T-helper 2 cell treated with Interferon-gamma antibody and Interleukin-4, amounts not matched to agents 5 μg/mL and 100 μg/mL, for 36 hours (primary cell): ENCODE measurements at places on chromosomes 11 and 22.

GRCh38 chr11:33772300-33772699 is 2.0 kb downstream of the FBXO3 start:
- DNase-seq: no peak

DNA sequence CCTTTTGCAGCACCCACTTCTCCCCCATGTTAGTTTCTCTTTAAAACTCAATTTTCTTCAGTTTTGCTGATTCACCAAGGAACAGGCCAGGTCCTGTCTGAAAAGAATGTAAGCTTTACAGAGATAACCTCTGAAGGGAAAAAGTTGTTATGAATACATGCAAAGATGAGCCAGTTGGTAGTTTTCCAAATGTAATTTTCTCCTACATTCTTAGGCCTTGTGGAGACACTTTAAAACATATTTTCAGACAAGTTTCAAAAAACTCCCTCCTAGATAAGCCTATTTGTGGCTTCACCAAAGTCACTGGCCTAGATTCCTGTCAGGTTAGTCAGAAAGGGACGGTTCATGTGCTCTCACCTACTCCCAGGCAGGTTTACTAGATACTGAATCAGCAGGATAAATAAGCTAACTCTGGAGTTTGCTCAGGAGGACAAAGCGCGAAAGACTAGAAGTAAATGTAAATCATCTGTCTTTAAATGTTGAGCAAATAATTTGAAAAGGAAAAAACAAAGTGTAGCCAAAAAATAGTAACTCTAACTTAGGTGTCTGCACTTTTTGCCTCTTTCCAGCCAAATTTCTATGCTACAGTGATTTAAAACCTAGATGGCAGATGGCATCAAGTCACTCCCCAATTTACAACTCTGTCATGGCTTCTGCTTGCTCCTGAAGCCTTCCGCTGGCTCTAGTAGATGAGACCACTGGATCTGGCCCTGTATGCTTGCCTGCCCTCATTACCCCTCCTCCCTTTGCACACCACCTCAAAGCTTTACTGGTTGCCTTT is 4.9 kb upstream of the ATP6V1E1 start:
- DNase-seq: no peak

GRCh38 chr11:12354750-12355545 is 22.4 kb upstream of the PARVA start:
- no peak for DNase-seq

GRCh38 chr22:34099278-34099677 is 179.0 kb upstream of the LARGE1 start:
- no peak for DNase-seq

DNA sequence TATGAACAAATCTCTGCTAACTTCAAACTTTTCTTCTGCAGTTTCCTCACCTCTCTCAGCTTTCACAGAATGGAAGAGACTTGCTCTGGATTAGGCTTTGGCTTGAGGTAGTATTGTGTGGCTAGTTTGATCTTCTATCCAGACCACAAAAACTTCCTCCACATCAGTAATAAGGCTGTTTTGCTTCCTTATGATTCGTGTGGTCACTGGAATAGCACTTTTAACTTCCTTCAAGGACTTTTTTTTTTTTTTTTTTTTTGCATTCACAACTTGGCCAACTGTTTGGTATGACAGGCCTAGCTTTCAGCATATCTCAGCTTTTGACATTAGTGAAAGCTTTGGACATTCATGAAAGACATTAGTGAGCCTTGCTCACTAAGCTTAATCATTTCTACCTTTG is 47.5 kb upstream of the LRRC55 start:
- no peak for DNase-seq

- no peak for DNase-seq
Observed at GRCh38 chr22:40040927-40041326, 46.2 kb downstream of the FAM83F start.

GRCh38 chr22:26360169-26360885 is 68.7 kb upstream of the ASPHD2 start:
- DNase-seq: peak; percentile 53

DNA sequence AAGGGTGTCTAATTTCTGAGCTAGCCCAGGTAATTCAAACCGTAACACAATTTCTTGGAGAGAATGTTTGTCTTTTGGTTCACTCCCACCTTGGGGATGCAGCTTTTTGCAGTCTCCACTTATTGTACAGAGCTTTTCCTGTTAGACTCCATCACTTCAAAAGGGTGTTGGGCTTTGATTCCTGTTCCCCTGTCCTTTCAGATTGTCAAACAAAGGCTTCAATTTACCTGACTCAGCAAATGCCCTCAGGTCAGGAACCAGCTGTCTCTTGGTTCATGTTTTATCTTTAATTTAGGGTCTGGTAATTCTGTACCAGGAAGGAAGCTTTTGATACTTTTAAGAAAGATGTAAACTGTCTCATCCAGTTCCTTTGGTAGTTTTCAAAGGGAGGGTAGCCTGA is 880.6 kb downstream of the NTM start:
- no peak for DNase-seq

- no peak for DNase-seq
Observed at GRCh38 chr22:25483931-25484330, 80.5 kb upstream of the GRK3 start.

DNA sequence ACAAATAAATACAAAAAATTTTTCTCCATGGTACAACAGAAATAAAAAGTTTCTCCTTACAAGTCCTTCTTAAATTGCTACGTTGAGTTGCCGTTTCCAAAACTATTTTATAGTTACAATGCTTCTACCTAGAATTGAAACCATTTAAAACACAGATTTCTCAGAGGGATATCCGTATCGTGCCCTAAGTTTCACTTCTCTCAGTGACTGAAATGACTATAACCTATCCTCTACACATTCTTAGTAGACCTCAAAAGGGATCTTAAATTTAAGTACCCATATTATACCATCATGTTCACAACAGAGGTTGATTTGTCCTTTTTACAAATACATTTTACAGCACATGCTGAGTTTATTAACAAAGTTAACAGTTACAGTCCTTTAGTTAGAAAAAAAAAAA is 44.1 kb downstream of the USP28 start:
- DNase-seq: no peak

GRCh38 chr11:25453471-25453870 is 878.5 kb upstream of the ANO3 start:
- no peak for DNase-seq

DNA sequence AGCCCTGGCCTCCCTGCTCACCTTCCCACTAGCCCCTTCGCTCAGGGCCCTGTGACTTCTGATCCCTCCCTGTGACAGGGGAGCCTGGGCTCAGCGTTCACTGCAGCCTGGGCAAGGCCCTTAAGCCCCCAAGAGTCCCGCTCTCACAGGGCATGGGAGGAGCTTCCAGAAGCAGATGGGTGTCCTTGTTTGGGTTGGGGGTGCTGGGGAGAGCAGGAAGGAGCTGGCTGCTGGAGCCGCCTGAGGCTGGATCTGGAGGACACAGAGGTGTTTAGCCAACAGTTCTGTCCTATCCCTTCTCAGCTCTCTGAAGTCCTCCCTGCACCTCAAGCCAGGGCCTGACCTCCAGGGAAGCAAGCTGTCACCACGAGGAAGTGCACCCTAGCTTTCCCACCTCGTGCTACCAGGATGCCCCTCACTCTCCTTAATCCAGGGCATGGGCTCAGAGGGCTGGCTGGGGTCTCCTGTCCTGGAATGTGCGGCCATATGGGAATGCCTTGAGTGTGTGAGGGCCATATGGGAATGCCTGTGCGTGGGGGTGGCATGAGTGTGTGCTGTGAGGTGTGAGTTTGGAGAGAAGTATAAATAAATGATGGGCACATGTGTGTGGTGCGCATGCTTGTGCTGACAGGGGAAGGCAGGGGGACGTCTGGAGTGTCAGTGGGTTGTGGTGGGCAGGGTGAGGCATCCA is 25.0 kb upstream of the TUB start:
- DNase-seq: no peak

DNA sequence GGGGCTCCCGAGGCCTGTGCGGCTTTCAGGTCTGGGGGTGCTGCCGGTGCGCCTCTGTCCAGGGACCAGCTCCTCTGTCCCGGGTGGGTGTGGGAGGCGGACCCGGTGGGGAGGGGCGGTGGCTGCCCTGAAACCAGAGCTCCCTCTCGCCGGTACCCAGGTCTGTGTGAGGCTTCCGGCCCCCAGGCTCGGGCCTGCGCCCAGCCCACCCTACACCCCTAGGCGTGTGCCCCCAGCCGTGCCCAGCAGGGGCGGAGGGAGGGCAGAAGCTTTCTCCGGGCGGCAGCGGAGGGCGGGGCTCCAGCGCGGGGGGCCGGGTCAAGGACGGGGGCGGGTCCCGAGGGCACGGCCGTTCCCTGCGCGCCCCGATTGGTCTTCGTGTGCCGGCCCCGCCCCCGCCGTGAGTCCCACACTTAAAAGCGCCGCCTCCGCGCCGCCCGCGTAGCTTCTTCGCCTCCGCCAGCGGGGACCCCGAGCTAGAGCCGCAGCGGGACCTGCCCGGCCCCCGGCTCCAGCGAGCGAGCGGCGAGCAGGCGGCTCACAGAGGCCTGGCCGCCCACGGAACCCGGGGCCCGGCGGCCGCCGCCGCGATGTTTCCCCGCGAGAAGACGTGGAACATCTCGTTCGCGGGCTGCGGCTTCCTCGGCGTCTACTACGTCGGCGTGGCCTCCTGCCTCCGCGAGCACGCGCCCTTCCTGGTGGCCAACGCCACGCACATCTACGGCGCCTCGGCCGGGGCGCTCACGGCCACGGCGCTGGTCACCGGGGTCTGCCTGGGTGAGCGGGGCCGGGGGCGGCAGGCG is 616 bp downstream of the PNPLA2 start:
- DNase-seq: peak; percentile 87

- no peak for DNase-seq
Observed at GRCh38 chr11:129584316-129584715, 208.7 kb downstream of the BARX2 start.

DNA sequence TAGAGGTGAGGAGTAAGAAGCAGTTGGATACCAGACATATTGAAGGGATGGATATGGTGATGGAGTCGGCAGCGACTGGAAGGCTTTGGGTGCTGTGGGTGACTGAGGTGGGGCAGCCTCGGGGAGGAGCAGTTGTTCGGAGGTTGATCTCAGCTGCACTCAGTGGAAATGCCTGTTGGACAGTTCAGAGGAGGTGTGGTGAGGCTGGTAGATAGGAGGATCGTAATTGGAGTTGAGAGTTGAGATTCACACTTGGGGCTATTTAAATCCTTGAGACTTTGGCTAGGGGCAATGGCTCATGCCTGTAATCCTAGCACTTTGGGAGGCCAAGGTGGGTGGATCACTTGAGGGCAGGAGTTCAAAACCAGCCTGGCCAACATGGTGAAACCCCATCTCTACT is 6.9 kb downstream of the OTUB1 start:
- no peak for DNase-seq

GRCh38 chr22:50243685-50244419 is 971 bp downstream of the TUBGCP6 start:
- DNase-seq: no peak

DNA sequence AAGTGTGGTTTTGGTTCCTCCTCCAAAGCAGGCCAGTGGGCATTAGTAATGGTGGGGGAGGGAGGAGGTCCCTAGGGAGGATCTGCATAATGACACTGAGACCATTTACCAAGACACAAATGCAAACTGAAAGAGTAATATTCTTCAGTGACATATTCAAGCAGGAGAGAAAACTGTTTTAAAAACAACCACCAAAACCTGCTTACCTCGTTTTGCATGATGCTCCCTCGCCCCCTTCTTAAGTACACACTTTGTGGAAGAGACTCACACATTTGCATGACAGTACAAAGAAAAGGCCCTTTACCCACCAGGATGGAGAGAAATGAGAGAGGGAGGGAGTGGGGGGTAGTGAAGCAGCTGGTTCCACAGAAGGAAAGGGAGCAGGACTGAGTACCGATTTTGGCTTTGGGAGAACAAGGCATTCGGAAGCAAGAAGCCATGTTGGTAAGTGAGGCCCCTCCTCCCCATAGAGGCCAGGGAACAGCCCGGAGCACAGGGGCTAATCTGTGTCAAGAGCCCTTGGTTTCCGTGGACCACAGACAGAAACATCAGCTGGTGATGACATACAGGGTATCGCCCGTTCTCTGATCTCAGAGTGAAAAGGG is 13.0 kb upstream of the OPCML start:
- DNase-seq: no peak

DNA sequence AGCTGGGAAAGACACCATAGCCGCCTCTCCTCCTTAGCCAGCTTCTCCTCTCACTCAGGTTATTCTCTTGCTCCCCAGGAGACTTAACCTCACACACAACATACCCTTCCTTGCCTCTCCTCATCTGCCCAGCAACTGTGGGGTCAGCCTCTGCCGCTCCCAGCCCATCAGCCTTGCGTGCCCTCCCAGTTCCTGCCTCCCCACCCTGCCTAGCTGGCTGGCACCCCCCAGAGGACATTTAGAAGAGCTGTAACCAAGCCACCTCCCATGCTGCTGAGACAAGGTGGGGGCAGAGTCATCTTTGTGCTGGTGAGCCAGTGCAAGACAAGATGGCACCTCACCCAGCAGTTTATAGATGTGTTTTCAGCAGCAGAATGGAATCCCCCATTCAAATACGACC is 38.2 kb downstream of the TOM1 start:
- no peak for DNase-seq

GRCh38 chr11:71080239-71081097 is 171.9 kb downstream of the SHANK2 start:
- DNase-seq: peak; percentile 11

- no peak for DNase-seq
Observed at GRCh38 chr11:118633979-118634378, 26.6 kb downstream of the PHLDB1 start.

GRCh38 chr11:44361813-44362212 is 51.9 kb upstream of the ALX4 start:
- DNase-seq: no peak

GRCh38 chr22:45664136-45664646 is 7.4 kb upstream of the ATXN10 start:
- no peak for DNase-seq

- no peak for DNase-seq
Observed at GRCh38 chr11:86644291-86644690, 28.1 kb downstream of the ME3 start.

DNA sequence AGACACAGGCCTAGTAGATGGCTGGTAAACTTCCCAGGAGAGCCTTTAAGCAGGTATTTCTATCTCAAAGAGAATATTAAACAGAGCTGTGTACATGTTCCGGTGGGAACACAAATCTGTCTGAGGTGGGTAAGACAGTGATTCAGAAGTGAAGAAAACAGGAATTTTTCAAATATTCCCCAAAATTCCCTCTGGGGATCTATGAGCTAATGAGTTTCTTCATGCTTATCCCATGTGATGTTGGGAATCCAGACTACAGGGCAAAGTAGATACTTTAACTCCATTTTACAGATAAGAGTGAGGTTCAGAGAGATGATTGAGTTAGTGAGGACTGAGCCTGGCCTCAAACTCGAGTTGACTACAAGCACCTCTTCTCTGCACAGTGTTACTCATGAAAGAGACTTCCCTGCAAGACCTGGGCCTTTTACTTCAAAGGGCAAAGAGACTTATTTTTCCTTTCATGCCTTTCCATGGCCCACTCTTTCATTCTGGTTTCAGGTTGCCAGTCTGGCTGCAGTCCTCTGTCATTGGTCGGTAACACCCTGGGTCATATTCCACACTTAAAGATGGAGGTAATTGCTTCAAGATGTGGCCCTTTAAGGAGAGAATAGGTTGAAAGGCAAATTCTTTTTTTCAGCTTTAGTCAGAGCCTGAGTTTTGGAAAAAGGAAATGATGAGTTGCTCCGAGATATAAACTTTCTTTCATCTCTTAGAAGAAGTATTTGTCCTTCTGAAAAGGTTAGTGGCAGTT is 70.1 kb downstream of the CYB5R2 start:
- DNase-seq: no peak

GRCh38 chr11:64710418-64711137 is 12.4 kb downstream of the NRXN2 start:
- no peak for DNase-seq
